ENCODE measurements at places on chromosomes 4 and X.
A peak's percentile ranks its signal among the peaks of the same experiment; 100 is the strongest.

DNA sequence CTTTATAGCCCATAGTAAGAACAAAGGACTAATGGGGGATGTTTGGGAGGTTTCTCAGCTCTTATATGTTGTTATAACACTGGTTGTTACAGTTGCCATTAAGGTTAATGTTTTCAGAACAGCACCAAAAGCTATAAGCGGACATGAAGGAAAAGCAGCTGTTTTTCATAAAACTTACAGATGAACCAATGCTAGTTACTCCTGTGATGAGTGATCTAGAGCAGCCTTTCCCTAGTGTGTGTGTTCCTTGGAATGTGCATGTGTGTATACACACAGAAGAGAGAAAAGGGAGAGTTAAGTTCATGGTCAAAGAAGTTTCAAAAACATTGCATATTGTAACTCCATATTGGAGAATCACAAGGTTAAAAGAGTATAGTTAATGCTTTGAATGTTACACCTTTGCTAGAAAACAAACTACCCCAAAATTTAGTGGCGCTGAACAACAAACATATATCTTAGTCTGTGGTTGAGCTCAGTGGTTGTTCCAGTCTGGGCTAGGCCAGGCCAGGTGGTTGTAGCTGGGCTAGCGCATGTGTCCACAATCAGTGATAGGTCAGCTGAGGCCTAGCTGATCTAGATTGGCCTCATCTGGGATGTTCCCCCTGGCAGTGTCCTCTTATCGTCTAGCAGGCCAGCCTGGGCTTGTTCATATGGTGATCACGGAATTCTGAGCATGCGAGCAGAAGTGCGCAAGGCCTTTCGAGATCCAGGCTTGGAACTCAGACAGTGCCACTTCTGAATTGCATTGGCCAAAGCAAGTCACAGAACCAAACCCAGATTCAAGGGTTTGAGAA is 151.0 kb downstream of the NHS start:
- peak; percentile 86 for DNase-seq

GRCh38 chr4:35836596-35836995 is 407.7 kb downstream of the ARAP2 start:
- DNase-seq: no peak

- peak; percentile 7 for DNase-seq
Measured at GRCh38 chrX:24242649-24243175, 71.2 kb downstream of the SUPT20HL2 start.

GRCh38 chrX:40778861-40779575 is 43.7 kb upstream of the MED14 start:
- no peak for DNase-seq

- DNase-seq: peak; percentile 55
Measured at GRCh38 chrX:109352066-109352588, 129.8 kb downstream of the GUCY2F start.

- DNase-seq: no peak
Measured at GRCh38 chrX:132837126-132837525, 121.3 kb downstream of the HS6ST2 start.

DNA sequence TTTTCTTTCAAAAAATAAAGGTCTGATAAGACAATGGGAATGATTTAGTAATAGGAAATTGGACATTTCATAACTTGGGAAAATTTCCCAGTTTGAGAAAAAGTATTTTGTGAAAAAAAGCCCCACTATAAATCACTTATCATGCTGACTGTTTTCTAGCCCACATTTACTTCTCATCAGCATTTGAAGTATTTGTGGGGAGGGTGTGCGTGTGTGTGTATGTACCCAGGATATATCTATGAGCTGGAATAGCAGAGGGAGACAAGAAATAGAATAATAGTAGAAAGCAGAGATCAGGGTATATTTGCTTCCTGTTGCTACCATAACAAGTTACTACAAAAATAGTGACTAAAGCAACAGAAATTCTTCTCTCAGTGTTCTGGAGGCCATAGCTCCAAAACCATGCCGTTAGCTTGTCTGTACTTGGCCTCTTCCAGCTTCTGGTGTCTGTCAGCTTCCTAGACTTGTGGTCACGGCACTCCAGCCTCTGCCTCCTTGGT is 139.8 kb downstream of the PTTG2 start:
- DNase-seq: peak; percentile 85

- DNase-seq: no peak
Measured at GRCh38 chr4:15677507-15677988, 4.1 kb upstream of the FAM200B start.

DNA sequence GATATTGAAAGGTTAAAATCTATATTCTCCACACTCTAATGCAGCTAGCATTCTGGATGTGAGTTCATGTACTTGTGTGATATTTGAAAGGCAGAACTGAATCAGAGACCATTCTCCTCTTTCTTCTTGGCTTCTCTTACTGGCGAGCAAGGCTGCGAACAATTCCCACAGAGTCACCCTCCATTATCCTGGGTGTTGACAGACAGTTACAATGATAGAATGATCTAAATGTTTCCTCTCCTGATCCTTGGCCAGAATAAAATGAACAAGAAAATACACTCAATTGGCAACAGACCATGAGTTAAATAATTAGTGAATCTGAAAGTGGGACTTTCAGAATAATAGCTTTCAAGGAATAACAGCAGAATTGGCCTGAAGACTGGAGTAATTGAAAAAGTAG is 342.8 kb downstream of the RAPGEF2 start:
- no peak for DNase-seq

DNA sequence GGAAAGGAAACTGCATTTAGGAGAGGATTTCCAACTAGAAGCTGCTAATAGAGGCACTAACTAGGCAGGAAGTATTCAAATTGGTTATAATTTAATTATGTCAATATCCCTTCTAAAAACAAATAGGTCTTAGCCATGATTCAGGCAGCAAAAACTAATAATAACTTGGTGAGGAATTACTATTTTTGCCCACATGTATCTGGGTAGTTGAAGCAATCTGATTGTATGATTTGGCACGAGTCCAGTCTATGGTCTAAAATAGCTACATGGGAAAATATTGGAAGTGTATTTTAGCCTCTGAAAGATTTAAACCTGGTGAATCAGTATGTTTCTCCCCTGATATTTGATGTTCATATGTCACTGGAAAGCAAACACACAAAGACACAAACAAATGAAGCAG is 62.2 kb downstream of the MFAP3L start:
- no peak for DNase-seq

GRCh38 chr4:54942721-54943120 is 182.7 kb downstream of the KDR start:
- DNase-seq: no peak

- DNase-seq: no peak
Measured at GRCh38 chr4:4627906-4628305, 86.1 kb upstream of the STX18 start.

DNA sequence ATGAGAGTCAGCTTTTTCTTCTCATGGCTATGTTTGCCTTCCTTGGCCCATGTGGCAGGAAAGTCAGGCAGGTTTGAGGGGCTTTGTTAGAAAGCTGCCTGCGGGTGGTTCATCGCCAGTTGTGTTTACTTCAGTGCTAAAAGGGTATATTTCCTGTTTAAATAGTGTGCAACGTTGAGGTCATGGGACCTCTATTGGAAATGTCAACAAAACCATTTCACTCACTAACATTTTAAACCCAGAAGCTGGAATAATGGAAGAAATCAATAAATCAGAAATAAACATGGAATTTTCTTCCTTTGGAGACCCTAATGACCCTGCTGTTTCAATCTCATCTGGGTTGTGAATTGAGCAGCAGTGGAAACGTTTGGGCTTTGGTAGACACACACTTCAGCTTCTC is 185.8 kb downstream of the ANKRD50 start:
- DNase-seq: no peak

- DNase-seq: no peak
Measured at GRCh38 chr4:2046031-2046961, 12.8 kb upstream of the NAT8L start.

- peak; percentile 90 for DNase-seq
Measured at GRCh38 chrX:136168929-136169735, 21.8 kb downstream of the FHL1 start.

- DNase-seq: no peak
Measured at GRCh38 chr4:176306837-176307665, 12.7 kb upstream of the SPCS3 start.

DNA sequence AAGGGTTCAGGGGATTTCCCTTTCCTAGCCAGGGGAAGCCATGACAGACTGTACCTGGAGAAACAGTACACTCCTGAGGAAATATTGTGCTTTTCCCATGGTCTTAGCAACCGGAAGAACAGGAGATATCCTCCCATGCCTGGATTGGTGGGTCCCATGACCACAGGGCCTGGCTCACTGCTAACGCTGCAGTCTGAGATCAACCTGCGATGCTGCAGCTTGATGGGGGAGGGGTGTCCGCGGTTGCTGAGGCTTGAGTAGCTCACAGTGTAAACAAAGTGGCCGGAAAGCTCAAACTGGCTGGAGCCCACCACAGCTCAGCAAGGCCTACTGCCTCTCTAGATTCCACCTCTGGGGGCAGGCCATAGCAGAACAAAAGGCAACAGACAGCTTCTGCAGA is 819.5 kb downstream of the TECRL start:
- no peak for DNase-seq

DNA sequence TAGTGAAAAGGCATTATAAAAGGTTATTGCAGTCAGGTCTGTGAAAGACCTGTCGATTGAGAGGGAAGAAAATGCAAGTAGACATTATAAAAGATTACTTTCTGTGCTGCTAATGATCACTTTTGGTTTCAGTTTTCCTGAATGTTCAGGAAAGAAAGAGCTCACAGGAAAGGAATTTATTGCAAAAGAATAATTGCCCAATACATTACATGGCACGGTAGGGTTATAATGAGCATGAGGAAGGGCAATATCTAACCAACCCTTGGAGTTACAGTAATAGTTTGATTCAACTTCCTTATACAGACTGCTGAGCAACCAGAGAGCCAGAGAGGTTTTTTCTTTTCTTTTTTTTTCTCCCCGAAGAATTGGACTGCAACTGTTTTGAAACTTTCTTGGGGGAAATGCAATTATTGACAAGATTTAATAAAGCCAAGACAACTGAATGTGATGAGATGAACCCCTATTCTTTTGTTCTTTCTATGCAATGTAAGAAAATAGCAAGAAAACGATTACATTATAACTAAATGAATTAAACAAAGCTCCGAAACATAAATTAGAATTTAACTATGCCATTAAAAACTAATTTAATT is 247.0 kb downstream of the C4orf33 start:
- DNase-seq: peak; percentile 82

DNA sequence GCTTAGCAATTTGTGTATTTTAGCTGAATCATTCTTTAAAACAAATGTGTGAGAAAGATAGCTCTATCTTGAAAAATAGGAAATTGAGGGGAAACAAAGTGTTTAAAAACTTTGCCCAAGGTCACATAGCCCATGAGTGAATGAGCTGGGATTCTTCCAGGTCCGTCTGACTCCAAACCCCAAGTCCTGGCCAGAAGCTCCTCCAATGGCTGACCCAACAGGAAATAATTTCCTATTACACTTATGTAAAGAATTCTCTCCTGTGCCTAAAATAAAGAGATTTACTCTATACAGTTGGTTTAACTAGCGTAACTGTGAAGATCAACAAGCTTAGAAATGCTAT is 287.6 kb downstream of the ARHGAP24 start:
- no peak for DNase-seq

DNA sequence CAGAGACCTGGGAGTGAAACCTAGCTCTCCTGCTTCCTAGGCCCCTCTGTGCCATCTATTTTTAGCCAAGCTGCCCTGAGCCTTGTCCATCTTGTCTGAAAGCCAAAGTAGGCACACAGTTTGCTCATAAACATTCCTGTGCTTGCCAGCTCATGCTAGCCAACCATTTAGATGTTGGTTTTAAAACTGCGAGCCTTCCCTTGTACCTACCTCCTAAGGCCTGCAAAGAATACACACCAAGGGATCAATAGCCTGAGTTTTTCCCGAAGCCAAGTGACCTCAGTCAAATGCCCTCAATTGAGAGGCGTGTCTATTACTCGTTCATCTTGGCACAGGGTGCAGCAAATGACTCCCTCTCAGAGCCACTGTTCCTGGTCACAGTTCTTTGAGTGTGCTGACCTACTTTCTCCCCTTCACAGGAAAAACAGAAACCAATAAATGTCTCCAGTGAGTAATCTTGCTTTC is 48.5 kb downstream of the ZCCHC12 start:
- no peak for DNase-seq

GRCh38 chr4:94920369-94920768 is 162.6 kb downstream of the BMPR1B start:
- DNase-seq: no peak

- no peak for DNase-seq
Measured at GRCh38 chr4:138202686-138203085, 39.5 kb downstream of the SLC7A11 start.

GRCh38 chr4:26020083-26020668 is 106.2 kb downstream of the SMIM20 start:
- peak; percentile 54 for DNase-seq

- DNase-seq: peak; percentile 2
Measured at GRCh38 chr4:126004941-126005340, 690.2 kb downstream of the FAT4 start.

DNA sequence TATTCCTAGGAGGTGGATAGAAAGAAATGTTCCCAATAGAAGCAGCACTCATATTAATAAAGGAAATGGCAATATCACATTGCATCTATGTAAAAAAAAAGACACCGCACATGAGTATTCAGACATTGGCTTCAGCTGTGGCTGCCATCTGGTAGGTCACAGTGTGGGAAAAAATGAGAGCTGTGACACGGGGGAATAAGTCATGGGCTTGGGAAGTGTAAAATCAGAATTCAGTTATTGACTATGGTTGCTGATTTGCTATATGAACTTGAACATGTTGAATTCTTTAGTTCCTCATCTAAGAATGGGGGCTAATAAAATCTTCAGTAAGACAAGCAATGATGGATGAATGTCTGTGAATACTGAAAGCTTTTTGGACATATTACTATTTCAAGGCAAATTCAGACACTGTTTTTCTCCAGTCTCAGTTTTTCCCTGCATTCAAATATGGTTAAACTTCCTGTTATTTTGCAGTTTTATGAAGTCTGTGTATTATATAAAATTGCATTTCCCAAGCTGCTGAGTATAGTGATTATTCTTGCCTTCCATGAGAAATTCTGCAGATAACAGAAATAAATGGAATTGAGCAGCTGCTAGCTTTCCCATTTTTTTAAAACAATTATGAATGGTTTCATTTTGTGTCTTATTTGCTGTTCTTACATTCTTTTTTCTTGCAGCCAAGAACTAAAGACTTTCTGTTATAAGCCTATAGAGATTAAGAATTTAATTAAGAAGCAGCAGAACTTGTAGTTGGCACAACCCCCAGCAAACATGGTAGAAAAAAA is 221.0 kb downstream of the ANKRD50 start:
- DNase-seq: no peak

DNA sequence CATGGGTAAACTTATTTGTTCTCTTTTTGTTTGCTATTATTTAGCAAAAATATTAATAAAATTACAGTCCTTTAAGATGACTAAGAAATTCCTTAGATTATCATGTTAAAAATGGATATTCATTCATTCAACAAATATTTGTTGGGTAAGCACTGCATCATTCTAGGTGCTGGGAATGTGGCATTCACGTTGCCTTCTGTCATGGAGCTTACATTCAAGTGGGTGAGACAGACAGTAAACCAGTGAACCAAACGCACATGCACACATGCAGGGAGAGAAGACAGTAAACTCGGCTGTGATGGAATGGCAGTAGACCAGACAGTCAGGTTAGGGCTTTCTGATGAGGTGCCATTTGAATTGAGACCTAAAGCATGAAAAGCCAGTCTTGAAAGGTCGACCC is 91.8 kb downstream of the STOX2 start:
- peak; percentile 59 for DNase-seq
